Stimulated activated CD4-positive, alpha-beta T cell treated with anti-CD3 and anti-CD28 coated beads, TNF-alpha, amount 100 ng/mL, for 24 hours (primary cell): ENCODE measurements at places on chromosomes 6 and 20.

GRCh38 chr6:136772685-136773472 is 19.4 kb downstream of the MAP3K5 start:
- DNase-seq = no peak

- no peak for DNase-seq
Measured at GRCh38 chr20:1825507-1825906, 69.7 kb upstream of the SIRPA start.

GRCh38 chr6:118280210-118280609 is 267.9 kb upstream of the PLN start:
- no peak for DNase-seq

GRCh38 chr6:51139950-51140385 is 321.3 kb downstream of the TFAP2B start:
- DNase-seq = no peak

DNA sequence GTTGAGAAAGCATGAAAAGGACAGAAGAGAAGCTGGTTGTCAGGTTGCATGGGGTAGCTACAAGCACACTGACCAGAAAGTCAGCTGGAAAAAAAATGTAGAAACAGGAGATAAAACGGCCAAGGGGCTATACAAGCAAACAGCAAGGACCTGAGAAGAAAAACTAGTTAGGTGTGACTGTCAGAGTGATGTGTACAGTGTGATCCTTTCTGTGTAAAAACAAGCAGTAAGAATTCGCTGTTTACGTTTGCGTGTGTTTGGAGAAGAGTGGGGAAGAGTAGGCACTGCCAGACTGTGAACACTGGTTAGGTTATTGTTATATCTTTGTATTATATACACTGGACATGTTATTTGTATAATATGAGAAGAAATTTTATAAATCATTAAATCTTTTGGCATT is 28.1 kb downstream of the PTPN1 start:
- no peak for DNase-seq

DNA sequence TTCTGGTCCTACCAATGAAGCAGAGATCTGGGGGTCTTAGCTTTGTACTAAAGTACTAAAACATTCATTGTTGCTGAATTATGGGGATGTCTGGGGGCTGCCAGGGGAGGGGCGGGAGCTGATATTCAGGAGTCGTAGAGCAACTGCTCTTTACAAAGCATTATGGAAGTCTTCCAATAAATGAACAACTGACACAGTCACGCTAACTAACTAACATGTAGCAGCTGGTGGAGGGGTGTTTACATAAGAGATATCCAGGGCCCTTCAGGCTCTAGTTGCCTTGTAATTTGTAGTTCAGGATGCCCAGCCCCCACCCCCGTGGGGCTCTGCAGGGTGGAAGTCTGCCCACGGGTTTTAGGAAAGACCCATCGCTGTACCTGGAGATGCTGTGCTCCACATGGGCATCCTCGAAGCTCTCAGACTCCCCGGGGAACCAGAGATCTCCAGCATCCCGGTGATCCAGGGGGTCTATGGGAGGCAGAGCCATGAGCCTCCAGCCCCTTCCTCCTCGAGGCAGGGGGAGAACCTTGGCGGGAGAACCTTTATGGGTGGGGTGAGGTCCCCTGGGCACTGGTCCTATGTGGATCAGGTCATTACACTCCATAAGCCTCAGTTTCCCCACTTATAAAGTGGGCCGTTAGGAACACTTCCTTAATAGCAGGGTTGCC is 3.4 kb downstream of the TREM2 start:
- no peak for DNase-seq

DNA sequence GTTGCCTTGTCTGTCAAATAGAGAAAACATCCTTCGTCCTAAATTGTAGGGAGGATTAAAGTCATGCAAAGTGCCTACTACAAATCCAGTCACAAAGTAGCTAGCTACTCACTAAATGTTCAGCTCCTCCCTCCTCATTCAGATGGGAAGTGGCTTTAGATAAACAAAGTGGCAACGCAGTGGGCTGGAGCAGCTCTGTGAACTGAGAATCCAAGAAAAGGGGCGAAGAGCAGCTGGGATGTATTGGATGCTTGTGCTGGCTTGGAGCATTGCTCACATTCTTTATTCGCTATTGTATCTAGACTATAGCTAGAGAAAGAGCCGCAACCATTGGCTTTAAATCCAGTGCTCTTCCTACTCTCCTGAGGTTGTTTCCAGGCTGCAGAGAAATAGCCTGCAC is 10.3 kb downstream of the MOG start:
- DNase-seq = no peak

DNA sequence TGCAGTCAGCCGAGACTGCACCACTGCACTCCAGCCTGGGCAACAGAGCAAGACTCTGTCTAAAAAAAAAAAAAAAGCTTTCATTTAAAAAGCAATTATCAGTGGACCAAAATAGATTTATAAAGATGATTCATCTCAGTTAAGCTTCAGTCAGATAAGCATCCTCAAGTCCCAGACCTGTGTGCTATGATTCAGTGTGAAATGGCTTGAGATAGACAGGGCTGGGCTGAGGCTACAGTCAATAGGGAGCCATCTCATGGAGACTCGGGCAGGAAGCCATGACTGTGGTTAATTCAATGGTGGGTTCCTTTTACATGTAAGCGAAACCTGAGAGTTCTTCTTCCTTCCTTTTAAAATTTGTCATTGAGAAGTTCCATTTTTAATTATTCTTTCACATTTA is 276.0 kb downstream of the TFAP2A start:
- no peak for DNase-seq

DNA sequence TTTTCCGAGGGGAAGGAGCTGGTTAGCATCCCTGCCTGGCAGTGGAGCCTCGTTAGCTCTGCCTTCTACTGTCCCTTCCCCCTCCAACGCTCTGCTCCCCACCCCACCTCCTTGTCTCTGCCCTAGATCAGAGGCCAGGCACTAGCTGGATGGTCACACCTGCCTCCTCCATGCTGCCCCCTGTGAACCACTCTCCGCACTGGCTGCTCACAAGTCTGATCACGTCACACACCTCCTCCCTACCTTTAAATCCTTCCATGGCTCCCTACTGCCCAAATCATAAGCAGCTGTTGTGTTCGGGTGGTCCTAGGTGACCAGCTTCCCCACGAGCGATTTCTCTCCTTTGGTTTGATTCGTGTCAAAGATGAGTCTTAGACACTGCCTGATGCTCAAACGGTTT is 71.3 kb downstream of the CHMP4B start:
- DNase-seq = no peak

DNA sequence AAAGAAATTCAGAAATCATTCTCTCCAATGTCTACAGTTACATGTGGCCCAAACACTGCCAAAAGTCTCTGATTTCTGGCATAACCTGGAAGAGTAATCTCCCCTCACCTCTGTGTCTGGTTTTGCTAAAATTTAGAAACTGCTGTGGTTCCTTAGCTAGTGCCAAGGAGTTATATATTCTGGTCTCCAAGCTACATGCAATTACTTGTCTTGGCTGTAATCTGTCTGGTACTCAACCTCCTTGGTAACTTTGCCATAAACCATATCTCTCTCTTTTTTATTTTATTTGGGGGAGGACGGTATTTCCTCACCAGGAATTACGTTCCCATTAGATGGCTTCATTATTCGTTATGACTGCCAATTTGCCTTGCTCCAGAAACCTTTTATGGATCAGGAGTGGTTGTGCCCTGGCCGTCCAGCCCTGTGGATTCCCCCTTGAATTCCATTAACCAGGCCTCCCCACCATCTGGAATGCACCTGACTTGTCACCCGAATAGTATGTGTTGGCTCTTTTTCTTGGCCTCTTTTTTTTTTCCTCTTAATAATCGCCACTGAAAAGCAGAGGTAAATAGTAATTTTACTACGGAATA is 400.0 kb downstream of the CD83 start:
- DNase-seq = no peak

DNA sequence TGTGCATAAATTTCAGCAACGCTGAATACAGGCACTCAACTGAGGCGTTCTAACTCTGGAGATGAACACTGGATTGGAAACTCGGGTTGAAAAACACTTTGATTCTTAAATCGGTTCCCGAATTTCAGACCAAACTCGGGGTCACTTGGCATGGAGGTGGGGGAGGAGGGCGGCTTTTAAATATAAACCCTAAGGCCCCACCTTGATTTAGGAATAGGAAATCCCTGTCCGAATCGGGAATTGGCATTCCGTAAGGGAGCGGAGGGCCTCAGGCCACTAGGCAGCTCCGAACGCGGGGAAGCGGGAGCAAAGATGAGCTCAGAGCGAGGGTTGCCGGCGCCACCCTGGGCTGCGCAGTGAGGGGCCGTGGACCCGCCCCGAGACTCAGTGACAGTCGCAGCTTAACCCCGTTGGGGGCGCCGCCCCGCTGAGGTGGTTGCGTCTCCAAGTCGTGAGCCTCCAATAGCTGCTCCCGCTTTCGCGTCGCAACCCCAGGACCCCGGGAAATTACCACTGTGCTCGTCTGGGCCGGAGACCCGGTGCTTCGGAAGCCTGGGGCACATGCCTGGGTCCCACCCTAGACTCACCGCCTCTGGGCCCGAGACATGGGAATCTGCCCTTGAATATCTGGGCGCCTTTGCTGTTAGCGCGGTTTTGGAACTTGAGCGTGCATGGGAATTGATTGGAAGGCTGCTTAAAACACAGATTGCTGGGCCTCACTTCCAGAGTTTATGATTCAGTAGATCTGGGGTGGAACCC is 4.6 kb upstream of the SIM1 start:
- DNase-seq = no peak
